ENCODE measurements at places on chromosomes 7 and 10.

DNA sequence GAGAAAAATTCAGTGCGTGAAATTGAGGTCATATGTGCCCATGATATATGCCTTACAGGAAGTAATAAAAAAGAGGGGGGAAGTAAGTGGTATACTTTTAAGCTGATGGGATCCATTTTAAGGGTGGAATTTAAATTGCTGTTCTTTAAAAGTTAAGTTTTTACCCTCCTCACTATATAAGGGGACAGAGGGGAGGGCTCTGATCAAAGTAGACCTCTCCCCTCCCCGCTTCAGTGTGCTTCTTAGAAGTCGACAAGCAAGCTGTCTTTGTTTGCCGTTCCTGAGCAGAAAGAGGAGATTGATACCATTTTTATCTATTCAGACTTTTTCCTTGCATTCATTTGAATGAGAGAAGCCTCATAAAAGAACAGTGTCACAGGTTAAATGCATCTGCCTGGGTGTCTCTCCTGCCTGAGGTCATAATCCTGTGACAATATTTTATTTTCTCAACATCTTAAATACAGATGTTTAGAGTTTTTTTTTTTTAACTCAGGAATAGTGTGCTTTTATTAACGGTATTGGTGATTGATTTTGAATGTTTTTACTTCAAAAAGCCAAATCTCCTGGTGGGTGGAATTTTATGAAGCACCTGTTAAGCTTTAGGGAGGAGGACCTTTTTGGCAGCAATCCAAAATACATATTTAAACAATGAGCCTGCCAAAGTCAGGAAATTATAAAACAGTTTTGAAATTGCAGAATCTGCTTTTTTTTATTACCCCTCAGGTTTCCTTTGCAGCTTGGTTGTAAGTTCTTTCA, 141.7 kb downstream of the KAT6B start:
- no peak for DNase-seq

GRCh38 chr7:112010994-112011393, 195.2 kb downstream of the DOCK4 start:
- DNase-seq: no peak

DNA sequence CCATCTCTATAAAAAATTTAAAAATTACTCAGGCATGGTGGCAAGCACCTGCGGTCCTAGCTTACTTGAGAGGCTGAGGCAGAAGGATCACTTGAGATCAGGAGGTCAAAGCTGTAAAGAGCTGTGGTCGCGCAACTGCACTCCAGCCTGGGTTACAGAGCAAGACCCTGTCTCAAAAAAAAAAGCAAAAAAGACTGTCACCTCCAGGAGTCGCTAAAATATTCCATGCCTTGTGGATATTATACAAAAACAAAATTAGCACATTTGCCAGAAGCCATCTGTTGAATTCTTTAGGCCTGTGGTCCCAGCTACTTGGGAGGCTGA, 87.0 kb upstream of the SDK1 start:
- no peak for DNase-seq

DNA sequence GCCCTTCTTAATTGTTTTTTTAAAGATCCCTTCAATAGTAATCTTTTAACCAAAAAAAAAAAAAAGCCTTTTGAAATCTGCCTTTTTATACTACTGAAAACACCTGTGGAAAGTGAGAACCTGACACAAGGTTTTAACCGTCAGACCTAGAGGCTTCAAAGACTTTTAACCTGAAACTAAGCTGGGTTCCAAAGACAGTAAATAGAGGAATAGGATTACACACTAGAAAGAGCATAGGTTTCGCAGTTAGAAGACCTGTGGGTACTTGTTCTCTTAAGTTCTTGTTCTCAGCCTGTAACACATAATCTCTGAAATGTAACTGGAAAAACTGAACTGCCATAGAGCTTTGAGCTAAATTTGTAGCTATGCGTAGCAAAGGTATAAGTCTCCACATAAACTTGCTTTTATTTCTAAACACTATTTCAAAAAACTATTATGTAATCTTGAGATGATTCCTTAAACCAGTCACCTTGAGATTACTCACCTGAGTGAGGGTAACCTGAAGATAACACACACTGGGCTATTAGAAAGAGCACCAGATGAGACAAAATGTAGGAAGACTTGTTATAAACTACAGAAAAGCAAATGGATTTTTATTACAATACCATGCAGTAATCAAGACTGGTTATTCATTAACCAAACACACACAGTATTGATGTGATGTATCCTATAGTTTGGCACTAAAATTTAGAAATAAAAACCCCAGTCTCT, 196.6 kb upstream of the FRMD4A start:
- DNase-seq: no peak

- DNase-seq: no peak
Observed at GRCh38 chr7:89666136-89666835, 488.0 kb upstream of the STEAP1 start.

GRCh38 chr10:48779546-48780152, 95.0 kb downstream of the WDFY4 start:
- DNase-seq: no peak

DNA sequence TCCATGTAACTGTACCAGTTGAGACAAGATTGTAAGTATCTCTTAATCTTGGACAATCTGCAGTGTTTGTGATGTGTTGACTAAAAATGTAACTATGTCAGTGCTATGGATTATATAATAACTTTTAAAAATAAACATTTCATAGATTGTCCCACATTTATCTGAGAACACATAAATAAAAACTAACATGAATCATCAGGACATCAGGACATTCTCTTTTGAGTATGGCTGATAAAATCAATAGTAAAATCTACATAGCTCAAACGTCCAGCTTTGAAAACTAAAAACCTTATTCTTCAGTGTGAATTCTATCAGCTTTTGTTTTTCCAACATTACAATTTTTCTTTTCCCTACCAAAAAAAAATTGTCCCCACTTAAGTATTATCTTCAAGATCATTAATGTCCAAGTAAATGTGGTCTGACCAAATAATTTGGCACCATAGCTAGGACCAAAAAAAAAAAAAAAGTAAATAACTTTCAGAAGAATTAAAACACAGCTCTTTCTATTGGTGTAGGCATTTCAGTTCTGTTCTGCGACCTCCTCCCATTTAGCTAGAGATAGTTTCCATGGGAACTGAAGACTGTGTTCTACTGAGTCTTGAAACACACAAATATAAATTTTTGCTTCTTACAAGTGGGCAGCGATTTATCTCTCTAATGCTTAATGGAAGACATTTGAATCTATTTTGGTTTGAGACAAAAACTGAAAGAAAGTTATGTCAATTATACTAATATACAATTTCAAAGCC, 123.0 kb upstream of the SGCE start:
- no peak for DNase-seq

GRCh38 chr10:44950326-44951225, 9.0 kb upstream of the RASSF4 start:
- peak; percentile 10 for DNase-seq

DNA sequence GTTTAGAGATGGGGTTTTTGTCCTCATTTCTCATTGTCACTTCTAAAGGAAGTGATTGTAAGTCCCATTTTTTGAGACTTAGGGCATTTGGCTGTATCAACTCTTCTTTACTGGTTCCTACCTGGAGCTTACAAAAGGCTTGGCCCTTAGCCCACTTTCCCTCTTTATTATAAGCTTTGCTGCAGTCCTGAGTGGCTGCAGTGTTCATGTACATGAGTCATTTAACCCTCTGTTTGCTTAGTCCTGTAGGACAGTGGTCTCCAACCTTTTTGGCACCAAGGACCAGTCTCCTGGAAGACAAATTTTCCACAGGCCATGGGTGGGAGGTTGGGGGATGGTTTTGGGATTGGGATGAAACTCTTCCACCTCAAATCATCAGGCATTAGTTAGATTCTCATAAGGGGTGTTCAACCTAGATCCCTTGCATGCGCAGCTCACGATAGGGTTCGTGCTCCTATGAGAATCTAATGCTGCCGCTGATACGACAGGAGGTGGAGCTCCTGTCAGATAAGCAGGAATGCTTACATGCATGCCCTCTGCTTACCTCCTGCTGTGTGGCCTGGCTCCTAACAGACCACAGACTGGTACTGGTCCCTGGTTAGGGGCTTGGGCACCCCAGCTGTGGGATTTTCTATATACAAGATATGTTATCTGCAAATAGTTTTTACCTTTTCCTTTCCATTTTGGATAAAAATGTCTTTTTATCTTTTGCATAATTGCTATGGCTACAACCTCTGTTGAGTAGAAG, 99.7 kb downstream of the CCSER2 start:
- no peak for DNase-seq

GRCh38 chr10:119737039-119737663, 11.3 kb downstream of the INPP5F start:
- DNase-seq: no peak

- DNase-seq: no peak
Observed at GRCh38 chr10:43064331-43065075, 12.4 kb upstream of the RET start.

DNA sequence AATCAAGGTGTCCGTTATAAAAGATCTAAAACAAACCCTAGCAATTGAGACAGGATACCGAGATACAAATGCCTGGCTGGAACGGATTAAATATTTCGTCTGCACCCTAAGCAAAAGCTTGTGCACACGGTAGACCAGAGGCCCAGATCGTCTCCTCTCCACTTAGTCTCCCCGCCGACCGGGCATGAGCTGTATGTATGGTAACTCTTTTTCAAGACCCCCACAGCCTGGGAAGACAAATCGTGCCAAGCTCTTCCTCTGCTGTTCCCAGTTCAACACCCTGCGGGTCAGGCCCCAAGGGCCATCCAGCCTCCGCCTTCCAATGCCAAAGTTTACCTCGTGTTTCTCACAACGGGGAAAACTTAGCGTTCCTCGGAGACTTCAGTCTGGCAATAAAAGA, 285.7 kb upstream of the GALNT17 start:
- no peak for DNase-seq

DNA sequence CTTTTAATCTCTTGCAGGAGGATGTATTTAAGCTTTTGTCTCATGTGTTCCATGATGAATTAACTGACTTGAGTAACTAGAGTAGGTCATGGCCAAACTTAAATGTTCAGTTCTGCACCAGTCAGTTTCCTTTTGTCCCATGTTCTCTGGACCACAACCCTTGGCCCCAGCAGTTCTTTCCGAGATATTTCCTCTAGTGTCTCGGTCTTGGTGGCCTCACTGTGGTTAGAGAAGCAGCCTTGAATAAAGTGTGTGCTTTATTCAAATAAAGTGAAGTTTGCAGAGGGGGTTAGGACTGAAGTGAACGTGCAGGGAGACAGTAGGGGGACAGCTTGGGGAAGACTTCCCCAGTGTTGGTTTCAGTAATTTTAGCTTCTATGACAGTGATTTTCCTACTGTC, 9.3 kb downstream of the ZNF212 start:
- DNase-seq: no peak

- peak; percentile 36 for DNase-seq
Observed at GRCh38 chr10:22475651-22476600, 130.6 kb downstream of the SPAG6 start.

DNA sequence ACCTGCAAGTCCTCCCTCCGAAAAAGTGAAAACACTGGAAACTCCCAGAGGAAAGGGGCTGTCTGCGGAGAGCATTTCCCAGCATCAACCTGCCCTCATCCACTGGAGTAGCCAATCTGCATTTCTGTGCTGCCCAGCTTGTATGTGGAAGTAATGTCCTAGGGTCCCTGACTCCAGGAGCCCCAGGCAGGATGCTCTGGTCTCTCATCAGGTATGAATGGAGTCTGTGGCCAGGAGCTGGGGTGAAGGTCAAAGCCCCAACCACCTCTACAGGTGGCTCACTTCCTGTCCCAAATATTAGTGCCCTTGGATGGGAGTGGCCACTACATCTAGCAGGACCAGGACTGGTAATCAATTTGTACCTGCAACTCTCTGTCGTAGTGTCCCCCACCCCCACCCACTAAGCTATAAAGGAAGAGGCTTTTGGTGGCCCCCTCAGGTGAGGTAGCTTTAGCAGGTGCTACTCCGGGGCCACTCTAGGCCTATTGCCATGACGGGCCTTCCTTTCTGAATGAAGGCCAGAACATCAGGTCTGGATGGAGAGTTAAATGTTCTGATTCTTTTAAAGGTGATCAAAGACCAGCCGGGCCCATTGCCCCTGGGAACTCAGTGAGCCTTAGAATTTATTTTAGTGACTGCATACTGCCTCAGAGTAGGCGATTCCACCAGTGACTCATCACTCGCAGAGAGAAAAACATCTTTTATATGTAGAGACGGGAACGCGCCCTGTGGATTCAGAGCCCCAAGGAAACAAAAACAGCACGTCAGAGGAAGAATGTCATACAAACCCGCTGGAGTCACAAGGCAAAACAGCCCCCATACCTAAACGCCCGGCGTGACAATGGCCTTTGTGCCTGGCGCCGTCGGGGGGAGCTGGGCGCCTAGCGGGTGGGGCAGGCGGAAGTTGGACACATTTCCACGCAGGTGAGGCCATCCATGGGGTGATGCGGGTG, 13.0 kb downstream of the EN2 start:
- DNase-seq: no peak

- DNase-seq: no peak
Observed at GRCh38 chr10:12608761-12609160, 259.4 kb downstream of the CAMK1D start.

GRCh38 chr7:105800442-105800841, 76.0 kb downstream of the ATXN7L1 start:
- no peak for DNase-seq

- DNase-seq: no peak
Observed at GRCh38 chr7:125908711-125909110, 979.1 kb upstream of the POT1 start.

GRCh38 chr7:139060695-139061237, 24.9 kb upstream of the ZC3HAV1L start:
- DNase-seq: no peak

- no peak for DNase-seq
Observed at GRCh38 chr10:958106-958505, 26.6 kb upstream of the LARP4B start.

GRCh38 chr7:102286237-102287110, at the start of gene SH2B2:
TSS of gene SH2B2 (plus strand) at chr7:102286868. CDS start at chr7:102300551, 13,683 bp downstream.
- DNase-seq: peak; percentile 83

- DNase-seq: no peak
Observed at GRCh38 chr7:33661430-33662160, 243.7 kb upstream of the BMPER start.

DNA sequence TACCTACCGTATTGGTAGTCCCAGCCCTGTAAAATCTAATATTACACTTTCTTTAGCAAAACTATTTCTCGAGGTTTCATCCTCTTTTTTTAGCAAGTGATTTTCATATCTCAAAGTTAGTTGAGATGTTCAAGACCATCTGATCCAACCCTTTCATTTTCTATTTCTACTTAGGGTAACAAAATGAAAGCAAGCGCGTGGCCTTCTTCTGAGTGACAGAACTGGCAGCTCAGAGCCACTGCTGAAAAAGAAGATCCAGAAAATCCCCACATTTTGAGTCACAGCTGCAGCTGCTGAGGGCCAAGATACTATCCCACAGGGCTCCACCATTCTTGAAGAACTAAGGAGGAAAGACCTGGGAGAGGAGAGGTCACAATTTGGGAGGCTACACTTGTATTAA, 24.8 kb upstream of the ZNF800 start:
- no peak for DNase-seq

GRCh38 chr10:110513949-110514348, 16.2 kb downstream of the DUSP5 start:
- DNase-seq: no peak

- no peak for DNase-seq
Observed at GRCh38 chr10:22518167-22518724, 172.9 kb downstream of the SPAG6 start.

- DNase-seq: no peak
Observed at GRCh38 chr10:53601260-53601875, 828.8 kb upstream of the MBL2 start.

Data from activated B cell treated with CpG ODN at 0.5 μM for 24 hours (primary cell).